ENCODE measurements at places on chromosomes 1 and 21.

GRCh38 chr1:116933606-116934515, 24.1 kb downstream of the PTGFRN start:
- DNase-seq, result no peak

- DNase-seq, result no peak
Measured at GRCh38 chr1:66383611-66384010, 150.3 kb upstream of the SGIP1 start.

GRCh38 chr1:214332946-214333798, 52.2 kb downstream of the SMYD2 start:
- peak; percentile 79 for DNase-seq

DNA sequence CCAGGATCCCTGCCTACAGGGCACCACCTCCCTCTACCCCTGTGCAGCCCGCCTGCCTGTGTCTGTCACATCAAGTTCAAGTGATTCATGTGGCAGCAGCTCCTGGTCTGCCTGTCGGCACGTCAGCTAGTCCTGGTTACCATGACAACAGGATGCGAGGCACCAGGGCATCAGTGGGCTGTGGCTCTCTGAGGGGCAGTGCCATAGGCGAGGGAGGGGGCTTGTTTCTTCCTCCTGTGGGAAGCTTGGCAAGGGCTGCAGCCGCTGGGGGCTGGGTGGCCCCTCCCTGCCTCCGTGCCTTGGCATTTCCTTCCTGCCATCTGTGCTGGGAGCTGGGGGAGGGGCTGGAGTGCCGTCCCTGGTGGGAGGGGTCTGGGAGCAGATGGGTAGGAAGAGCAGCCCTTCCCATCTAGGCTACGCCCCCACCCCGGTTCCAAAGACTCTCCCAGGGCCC, 43.1 kb downstream of the FOXO6 start:
- peak; percentile 25 for DNase-seq

GRCh38 chr1:236768601-236769000, 26.5 kb upstream of the MTR start:
- DNase-seq, result no peak

DNA sequence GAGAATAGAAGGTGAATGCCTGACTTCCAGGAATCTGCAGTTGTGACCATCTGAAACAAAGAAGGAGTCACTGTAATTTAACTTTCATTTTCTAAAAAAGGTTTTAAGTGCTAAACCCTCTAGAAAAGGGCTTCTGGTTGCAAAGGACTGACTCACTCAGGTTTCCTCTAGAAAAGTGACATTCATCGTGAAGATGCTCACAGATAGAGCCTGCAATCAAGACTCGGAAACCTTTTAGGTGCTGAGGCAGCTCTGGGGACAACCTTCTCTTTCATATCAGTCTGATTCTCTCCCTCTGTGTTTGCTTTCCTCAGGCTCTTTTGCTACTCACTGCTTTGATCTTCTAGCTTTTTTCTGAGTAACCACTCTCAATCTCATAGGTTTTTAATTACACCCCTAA, 8.2 kb downstream of the BCL9 start:
- no peak for DNase-seq

DNA sequence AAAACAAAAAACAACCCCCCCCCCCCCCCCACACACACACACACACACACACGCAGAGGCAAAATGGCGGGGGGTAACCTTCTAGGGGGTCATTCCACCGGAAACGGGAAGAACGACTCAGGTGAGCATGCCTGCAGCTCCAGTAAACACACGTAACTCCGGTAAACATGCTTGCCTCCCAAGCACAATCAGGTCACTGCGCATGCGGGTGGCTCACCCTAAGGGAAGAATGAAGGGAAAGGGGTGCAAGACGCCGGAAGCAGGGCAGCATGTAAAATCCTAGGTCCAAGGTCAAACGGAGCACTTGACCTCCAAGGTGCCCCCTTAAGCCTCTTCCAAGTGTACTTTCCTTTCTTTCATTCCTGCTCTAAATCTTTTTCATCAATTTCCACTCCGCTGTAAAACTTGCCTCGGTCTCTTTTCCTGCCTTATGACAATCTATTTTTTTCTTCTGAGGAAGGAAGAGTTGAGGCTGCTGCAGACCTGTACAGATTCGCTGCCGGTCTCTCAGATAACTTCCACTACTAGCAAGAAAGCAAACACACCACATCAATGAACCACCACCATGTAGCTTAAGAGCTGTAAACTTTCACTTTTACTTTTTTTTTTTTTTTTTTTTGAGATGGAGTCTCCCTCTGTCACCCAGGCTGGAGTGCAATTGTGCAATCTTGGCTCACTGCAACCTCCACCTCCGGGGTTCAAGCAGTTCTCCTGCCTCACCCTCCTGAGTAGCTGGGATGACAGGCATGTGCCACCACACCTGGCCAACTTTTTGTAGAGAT, 21.0 kb upstream of the CBR3 start:
- no peak for DNase-seq

DNA sequence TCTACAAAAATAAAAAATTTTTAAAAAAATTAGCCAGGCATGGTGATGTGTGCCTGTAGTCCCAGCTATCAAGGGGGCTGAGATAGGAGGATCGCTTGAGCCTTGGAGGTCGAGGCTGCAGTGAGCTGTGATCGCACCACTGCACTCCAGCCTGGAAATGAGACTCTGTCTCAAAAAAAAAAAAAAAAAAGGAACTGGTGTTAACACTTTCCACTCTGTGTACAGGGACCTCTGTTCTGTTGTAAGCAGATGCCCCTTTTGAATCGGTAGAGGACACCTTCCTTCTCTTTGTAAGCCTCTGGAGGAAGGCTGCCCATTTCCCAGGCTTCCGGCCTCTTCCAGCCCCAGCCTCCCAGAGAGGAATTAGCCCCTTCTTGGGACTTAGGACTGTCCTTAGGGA, 7.3 kb upstream of the C1orf210 start:
- DNase-seq, result no peak

DNA sequence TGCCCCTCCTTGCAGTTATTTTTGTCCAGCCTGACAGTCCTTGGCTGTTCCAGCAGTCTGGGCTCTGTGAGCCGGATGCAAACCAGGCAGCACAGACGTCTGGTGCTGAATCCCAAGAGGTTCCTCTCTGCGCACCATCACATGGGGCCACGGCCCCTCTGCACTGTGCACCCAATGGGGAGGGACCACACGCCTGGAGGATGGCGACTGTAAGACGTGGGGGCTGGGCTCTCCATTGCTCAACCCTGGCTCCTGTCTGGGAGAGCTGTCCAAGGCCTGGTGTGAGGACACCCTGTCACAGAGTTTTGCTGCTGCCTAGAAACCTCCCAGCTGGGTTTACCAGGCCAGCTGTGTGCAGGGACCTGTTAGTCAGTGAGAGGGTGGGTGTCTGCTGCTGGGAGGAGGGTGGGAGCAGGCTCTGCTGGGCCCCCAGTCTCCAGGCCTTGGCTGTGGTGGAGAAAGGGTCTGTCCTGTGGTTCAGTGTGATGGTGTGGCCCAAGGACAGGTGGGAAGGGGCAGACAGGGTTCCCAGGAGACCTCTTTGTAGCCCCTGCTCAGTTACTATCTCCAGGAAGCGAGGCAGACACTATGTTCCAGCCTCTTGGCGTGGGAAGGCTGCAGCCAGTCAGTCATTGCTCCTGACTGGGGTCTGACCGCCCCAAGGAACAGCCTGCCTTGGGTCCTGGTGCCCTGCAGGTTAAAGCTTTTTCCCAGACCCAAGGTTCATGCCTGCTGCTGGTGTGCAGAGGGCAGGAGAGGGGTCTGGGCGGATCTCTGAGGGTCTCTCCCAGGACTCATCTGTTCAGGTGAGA, 13.8 kb downstream of the HEYL start:
- DNase-seq, result no peak

DNA sequence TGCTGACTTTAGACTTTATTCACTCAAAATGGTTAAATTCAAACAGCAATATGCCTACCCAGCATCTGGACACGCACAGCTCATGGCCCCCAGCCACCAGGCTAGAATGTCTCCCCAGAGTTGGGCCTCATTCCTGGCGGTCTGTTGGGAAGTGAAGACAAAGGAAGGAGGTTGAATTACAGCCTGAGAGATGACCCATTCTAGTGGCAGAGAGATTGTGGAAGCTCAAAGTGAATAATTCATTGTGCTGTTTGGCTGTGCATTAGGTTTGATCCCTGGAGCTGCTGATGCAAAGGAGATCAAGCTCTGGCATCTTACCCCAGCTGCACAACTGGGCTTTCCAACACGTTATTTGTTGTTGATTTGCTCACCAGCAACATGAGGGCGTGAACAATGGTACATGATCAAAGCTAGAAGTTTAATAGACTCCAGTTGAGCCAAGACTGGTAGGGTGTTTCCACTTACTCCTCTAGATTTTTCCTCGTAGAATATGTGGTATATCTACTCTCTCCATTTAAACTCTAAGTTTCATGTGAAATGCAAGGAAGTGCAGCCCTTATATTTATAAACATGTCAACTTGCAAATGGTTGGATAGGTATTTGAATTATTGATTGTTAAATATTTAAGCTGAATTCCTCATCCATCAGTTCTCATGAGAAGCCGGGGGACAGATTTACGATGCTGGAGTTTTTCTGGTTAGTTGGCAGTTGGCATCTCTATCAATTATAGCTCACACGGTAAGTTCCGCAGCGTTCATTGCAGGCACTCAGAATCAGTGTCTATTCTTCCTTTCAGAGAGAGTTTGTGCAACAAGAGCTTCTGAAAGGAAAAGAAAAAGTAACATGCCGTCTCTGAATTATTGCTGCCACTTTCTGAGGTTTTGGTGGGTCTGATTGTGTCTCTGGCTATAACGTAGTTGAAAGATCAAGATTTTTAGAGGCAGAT, 222.7 kb downstream of the TM2D1 start:
- DNase-seq, result no peak

- DNase-seq, result no peak
Measured at GRCh38 chr1:36776948-36777831, 257.1 kb downstream of the GRIK3 start.

DNA sequence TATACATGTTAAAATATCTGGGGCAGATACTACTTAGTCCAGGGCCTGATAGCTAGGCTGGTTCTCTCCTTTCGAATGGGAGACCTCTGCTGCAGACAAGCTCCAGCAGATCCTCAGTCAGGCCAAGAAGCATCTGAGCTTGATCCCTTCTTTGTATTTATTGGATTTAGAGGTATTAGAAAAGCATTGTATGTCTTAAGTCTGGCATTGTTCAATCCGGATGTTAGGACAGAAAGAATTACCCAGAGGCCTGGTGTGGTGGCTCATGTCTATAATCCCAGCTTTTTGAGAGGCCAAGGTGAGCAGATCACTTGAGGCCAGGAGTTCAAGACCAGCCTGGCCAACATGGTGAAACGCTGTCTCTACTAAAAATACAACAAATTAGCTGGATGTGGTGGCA, 21.2 kb upstream of the EYA3 start:
- DNase-seq, result no peak

DNA sequence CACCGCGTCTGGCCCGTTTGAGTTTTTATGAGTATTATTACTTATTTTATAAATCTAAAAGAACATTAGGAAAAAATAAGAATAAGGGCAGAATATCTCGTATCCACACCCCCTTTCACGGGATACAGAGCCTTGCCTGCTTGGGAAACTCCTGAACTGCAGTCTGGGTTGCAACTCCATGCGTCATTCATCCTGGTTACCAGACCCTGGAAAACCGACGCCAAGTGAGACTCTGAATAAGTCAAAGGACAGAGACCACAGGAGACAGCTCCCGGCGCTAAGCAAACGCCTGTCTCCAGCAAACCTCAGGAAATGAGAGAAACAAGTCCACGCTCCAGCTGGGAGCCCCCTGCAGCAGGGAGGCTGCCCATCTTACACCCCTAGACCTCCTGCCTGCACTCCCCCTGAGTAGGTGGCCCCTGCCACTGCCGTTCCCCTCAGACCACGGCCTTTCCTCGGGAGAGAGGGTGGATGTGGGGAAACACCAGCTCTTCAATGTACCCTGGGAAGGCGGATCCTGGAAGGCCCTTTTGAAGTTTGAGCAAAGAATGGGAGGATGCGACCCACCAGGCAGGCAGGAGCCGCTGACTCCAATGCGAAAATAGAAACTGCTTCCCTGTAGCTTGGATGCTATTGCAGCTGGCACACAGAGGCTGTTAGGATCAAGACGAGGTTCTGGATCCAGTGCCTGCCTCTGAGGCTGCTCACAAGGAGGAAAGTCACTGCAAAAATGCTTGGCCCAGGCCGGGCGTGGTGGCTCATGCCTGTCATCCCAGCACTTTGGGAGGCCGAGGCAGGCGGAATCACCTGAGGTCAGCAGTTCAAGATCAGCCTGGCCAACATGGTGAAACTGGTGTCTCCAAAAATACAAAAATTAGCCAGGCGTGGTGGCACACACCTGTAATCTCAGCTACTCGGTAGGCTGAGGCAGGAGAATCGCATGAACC, 37.7 kb upstream of the GPR157 start:
- no peak for DNase-seq

GRCh38 chr21:17523007-17523451, 10.2 kb downstream of the CXADR start:
- DNase-seq, result peak; percentile 27

GRCh38 chr1:162676750-162677149, 44.5 kb downstream of the DDR2 start:
- DNase-seq, result no peak

- DNase-seq, result no peak
Measured at GRCh38 chr1:68448365-68448764, 1.4 kb downstream of the RPE65 start.

GRCh38 chr1:229230140-229230892, 40.6 kb upstream of the RAB4A start:
- peak; percentile 62 for DNase-seq

DNA sequence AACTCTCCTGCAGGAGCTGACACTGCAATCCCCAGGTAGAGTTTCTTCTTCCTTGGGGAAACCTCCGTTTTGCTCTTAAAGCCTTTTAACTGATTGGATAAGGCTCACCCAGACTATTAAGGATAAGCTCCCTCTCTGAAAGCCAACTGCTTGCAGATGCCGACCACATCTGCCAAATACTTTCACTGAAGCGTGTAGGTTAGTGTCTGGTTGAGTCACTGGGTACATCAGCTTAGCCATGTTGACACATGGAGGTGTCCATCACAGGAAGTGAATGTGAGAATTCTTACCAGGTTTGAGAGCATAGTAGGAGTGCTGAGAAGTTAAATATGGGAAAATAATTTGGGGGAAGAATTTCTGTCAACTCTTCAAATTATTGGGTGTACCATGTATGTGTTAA, 202.0 kb downstream of the AJAP1 start:
- DNase-seq, result no peak

DNA sequence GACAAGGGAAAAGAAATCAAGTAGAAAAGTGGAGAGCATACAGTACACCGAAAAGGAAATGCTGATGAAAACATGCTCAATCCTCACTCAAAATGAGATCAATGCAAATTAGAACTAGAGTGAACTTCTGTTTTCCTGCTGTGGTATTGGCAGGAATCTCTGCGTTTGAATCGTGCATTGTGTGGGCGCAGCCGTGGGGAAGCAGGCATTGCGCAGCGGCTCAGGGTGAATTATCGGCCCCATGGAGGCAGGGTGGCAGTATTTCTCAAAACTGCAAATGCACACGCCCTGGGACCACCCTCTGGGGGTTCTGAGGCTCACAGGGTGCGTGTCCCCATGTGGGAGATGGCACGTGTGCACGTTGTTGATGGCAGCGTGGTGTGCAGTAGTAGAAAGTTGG, 140.6 kb downstream of the PEX14 start:
- DNase-seq, result no peak

- DNase-seq, result no peak
Measured at GRCh38 chr1:118333601-118334210, 148.7 kb upstream of the SPAG17 start.

- DNase-seq, result peak; percentile 32
Measured at GRCh38 chr1:71463144-71463543, 382.3 kb upstream of the ZRANB2 start.

- DNase-seq, result no peak
Measured at GRCh38 chr1:174643206-174643605, 195.4 kb downstream of the GPR52 start.

Data from MCF 10A (cell line).